ENCODE measurements at places on chromosomes 11 and 22.
A peak's percentile ranks its signal among the peaks of the same experiment; 100 is the strongest.

DNA sequence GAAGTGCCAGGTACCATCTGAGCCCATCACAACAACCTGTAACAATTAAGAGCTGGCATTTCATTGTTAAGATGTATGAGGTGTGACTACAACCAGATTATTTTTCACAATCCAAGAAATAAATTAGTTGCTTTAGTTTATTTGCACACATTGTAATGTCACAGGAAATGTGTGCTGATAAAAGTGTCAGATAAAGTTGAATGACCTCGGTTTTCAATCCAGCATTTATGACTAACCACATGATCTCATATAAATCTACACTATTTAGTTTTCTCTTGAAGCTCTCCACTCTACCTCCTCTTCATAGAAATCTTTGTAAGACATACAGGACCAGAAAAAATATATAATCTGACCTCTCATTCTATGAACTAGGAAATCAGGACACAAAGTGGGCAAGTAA is 166.2 kb downstream of the PGR start:
- DNase-seq: no peak

DNA sequence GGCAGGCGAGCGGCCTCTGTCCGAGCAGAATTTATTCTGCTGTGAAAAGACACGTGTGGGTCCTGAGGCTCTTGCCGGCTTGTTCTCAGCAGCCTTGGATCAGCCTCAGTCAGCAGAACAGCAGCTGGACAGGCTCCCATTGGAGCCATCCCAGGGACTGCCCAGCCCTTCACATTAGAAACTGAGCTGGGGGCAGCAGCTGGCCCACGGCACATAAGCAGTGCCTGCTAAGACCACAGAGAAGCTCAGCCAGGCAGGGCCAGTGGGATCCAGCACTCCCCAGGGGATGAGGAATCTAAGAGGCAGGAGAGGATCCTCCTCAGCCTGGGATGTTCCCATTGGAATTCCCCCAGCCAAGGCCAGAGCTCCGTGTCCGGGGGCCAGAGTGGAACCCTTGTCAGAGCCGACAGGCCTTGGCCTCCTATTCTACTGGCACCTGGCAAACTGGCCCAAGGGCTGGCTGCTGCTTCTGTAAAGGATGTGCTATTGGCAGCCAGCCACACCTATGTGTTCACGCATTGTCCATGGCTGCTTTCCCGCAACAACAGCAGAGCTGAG is 18.2 kb downstream of the RTN4R start:
- peak; percentile 81 for DNase-seq

DNA sequence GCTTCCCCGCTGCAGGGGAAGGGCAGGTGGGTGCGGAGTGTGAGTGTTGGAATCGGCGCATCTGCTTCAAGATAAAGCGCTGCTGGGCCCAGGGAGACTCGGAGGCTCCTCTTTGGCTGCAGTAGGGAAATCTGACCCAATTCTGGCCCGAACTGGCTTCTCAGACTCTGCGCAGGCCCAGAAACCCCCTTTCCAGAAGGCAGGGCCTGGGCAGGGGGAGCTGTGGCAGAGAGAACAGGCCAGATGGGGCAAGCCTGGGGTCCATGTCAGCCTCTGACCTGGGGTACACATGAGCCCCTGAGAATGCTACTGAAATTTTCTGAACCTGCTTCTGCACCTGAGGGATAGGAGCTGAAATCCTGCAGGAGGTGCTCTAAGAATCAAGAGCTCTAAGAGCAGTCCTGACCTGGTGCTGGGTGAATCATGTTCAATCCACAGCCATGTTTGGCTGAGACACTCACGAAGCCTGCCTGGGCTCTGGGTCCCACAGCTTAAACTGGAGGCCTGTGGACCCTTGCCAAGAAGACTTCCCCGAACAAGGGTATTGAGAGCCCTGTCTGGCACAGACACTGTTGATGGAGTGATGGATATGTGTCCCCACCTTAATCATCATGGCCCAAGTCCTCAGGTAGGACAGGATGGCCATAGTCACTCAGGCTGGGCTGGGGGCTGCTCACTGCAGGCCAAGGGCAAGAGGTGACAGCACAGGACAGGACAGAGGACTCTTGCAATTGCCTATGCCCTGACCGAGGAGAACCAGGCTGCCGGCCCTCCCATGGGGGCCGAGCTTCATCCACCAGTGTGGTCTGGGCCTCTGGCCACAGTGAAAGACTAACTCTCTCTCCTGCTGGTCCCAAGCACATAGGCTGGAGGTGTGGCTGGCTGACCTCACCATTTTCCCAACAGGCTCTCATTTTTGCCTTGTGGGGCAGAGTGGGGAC is 6.9 kb downstream of the RAB3IL1 start:
- peak; percentile 92 for DNase-seq

DNA sequence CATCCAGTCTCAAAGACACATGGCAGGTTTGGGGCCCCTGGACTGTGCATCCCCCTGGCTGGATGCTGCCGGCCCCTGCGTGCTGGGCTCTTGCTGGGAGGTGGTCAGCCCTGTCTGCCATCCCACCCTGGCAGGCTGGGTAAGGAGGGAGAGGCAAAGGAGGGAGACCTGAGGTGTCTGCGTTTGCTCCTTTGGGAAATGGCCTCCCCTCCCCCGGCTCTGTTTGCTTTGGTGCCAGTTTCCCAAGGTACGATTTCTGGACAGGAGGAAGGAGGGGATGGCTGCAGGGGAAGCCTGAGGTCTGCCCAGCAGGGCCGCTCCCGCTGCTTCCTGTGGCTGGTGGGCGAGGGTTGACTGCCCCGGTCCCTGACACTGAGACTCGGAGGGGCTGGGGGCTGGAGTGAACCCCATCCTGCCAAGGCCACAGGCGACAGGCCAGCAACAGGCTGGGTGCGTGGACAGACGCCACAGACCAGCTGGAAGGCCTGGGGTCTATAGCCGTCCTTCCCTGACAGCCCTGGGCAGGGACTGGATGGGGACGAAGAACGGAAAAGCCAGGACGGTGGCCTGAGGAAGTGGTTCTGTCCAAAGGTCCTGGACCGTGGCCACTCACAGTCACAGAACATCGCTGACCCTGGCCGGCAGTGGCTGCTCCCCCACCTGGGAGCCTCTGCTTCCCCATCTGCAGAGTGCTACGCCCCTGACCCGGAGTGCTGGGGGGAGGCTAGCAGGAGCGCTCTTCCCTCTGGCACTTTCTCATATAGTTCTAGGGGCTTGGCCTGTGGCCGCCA is 38.0 kb downstream of the OSBPL5 start:
- DNase-seq: no peak

Measured in muscle of arm (tissue), 14 donors.